Sigmoid colon (tissue), 7 donors: ENCODE measurements at places on chromosomes 2 and 18. TPM values are rescaled to one million over a fixed set of nuclear protein-coding genes. Genes with fewer than 3 reads are reported as not detected.

- no peak overlapping the region for H3K4me3 ChIP-seq
- DNase-seq: no peak
- H3K27me3 ChIP-seq: no peaks in the 10 kb centered on the region
- H3K4me1 ChIP-seq: no peaks in the 10 kb centered on the region
- H3K36me3 ChIP-seq: no peaks in the 10 kb centered on the region
- H3K27ac ChIP-seq: no peak overlapping the region
Observed at GRCh38 chr2:35783723-35784122, 571.9 kb upstream of the CRIM1 start.

The ZNF396 gene
- 2.5 TPM for total RNA-seq

GRCh38 chr2:169002161-169002738 lies 28.9 kb downstream of the ABCB11 start:
- no peak overlapping the region for H3K27ac ChIP-seq
- H3K36me3 ChIP-seq: no peaks in the 10 kb centered on the region
- H3K4me3 ChIP-seq: no peak overlapping the region
- no peaks in the 10 kb centered on the region for H3K27me3 ChIP-seq
- H3K4me1 ChIP-seq: peaks cover 20% of the 10 kb centered on the region

DNA sequence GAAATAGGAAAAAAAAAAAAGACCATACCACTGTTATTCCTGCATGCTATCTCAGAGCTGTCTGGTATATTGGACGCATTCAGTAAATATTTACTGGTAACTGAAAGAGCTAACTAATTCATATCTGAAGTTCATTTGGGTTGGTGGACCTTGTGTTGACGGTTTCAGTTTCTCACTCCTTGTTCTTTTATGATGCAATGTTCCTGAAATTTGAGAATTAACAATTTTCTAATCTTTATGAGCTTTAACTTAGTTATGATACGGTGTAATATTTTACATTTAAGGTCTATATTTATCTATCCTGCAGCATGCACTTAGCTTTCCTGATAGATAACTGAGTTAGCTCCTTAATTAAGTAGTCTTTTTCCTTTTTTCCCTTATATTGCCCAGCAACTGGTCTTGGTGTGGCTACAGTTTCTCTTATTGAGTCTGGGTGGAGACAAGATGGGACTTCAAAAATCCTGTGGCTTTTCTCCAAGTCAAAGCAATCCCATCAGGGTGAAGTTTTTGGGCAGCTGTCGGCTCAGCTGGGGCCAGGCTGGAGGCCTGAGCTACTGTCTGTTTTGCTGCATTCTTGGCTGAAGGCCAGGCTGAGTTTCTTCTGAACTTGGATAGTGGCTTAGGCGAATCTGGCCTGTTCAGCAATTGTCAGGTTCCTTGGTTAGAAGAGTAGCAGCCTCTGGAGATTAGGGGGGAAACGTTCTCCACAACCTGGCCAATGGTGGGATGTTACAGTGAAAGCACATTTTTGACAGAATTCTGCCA lies 78.4 kb upstream of the MEX3C start:
- H3K36me3 ChIP-seq: no peaks in the 10 kb centered on the region
- no peak for DNase-seq
- H3K27me3 ChIP-seq: no peaks in the 10 kb centered on the region
- no peak overlapping the region for H3K27ac ChIP-seq

- peaks cover 10% of the 10 kb centered on the region for H3K4me1 ChIP-seq
- H3K27me3 ChIP-seq: peaks cover 22% of the 10 kb centered on the region
- DNase-seq: peak; percentile 74
- H3K36me3 ChIP-seq: no peaks in the 10 kb centered on the region
Observed at GRCh38 chr2:191245869-191246531, 796 bp downstream of the MYO1B start.

DNA sequence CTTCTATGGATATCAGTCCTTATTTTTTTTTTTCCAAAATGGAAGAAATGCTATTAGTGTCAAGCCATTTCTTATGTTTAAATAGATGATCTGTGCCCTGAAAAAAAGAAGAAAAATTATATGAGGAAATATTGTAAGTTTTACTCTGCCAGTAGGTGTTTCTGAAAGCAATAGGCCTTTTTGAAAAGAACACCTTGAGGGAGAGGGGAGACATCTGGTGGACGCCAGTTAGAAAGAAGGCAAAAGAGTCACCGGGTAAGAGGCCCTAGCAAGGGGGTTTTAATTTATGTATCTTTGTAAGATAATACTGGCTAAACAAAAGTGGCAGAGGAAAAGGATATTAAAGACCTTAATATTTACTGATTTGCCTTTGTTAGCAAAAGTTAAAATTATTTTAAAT lies 56.1 kb downstream of the DYNAP start:
- H3K4me1 ChIP-seq: no peaks in the 10 kb centered on the region
- no peak overlapping the region for H3K4me3 ChIP-seq
- DNase-seq: no peak
- no peaks in the 10 kb centered on the region for H3K36me3 ChIP-seq

DNA sequence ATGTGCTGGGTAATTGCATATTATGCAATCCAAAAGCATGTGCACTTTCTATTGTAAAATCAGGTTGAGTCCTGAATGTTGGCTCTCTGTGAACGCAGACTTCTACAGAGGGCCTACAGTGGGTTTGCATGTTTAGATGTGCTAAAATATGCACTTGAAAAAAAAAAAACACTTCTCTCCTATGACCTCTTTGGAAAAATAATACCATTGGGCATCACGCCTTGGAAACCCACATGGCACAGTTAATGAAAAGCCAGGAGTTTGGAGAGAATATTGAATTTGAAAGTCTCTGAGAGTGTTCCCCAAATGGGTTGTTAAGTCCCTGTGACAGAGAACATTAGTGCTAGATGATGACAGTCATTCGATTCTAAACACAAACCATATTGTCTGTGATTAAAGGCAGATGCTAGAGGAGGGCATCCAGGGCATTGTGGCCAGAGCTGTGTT lies 710.4 kb upstream of the PIK3C3 start:
- H3K27ac ChIP-seq: no peak overlapping the region
- no peaks in the 10 kb centered on the region for H3K36me3 ChIP-seq
- DNase-seq: no peak
- no peaks in the 10 kb centered on the region for H3K4me1 ChIP-seq
- H3K27me3 ChIP-seq: no peaks in the 10 kb centered on the region
- no peak overlapping the region for H3K4me3 ChIP-seq

DNA sequence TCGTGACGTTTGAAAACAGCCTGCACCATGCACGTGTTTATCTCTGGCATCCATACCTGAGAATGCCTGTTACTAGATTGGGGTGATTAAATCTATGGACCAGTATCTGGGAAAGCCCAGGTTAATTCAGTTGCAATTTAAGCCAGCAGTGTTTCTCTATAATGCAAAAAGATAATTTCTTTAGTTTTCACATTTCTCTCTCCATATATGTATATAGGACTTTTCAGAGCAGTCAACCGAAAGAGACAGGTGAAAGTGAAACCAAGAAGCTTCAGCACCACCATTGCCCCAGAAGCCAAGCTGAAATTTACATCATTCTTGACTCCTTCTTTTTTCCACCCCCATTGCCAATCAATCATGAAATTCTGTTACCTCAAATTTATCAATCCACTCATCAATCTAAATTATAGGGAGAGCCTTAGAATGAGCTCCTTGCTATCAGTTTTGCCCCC lies 2.7 kb upstream of the LRP2 start:
- peaks cover 42% of the 10 kb centered on the region for H3K4me1 ChIP-seq
- no peak for DNase-seq
- H3K36me3 ChIP-seq: no peaks in the 10 kb centered on the region
- H3K27ac ChIP-seq: no peak overlapping the region
- peaks cover 10% of the 10 kb centered on the region for H3K27me3 ChIP-seq
- peak overlapping the region; percentile 26 for H3K4me3 ChIP-seq

The LAMA1 gene
- total RNA-seq: 0.66 TPM

DNA sequence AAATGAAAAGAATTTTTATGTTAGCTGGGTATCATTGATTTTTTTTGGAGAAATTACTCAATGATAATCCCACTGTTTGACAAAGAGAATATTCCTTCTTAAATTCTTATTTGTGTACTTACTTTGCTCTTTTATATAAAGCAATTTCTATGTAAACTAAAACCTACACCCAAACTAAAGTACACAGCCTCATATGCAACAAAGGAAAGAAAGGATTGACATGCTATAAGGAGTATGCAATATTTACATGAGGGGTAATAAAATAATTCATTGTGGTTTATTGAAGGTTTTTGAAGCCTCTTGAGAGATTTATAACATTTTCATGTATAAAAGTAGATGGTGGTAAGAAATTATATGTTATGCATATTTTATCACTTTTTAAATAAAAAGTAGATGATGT lies 368.5 kb downstream of the CDH7 start:
- no peak overlapping the region for H3K27ac ChIP-seq
- no peaks in the 10 kb centered on the region for H3K27me3 ChIP-seq
- DNase-seq: no peak
- H3K36me3 ChIP-seq: no peaks in the 10 kb centered on the region

DNA sequence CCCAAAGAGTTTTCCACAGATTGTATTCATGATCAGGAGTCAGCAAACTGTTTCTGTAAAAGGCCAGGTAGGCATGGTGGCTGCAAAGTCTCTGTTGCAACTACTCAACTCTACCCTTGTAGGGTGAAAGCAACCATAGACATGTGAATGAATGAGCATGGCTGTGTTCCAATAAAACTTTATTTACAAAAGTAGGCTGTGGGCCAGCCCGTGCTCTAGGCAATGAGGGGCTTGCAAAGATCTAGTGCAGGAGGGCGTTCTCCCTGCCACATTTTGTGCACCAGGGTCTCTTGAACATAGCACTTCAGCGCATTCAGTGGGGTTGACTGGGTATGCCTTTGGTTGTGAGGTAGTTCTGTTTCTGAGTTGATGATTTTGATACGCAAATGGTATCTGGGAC lies 85.8 kb downstream of the ST6GAL2 start:
- DNase-seq: no peak
- H3K36me3 ChIP-seq: no peaks in the 10 kb centered on the region
- no peak overlapping the region for H3K27ac ChIP-seq
- no peaks in the 10 kb centered on the region for H3K4me1 ChIP-seq
- H3K4me3 ChIP-seq: no peak overlapping the region

The SLC16A14 gene
- 0.71 TPM for total RNA-seq

- H3K4me3 ChIP-seq: no peak overlapping the region
- no peaks in the 10 kb centered on the region for H3K27me3 ChIP-seq
- H3K36me3 ChIP-seq: no peaks in the 10 kb centered on the region
- no peak for DNase-seq
Observed at GRCh38 chr2:142179686-142180085, 48.9 kb upstream of the LRP1B start.

The IL1R1 gene
- total RNA-seq: 41.0 TPM

- no peak overlapping the region for H3K27ac ChIP-seq
- no peak overlapping the region for H3K4me3 ChIP-seq
- no peaks in the 10 kb centered on the region for H3K36me3 ChIP-seq
- H3K4me1 ChIP-seq: no peaks in the 10 kb centered on the region
- H3K27me3 ChIP-seq: no peaks in the 10 kb centered on the region
Observed at GRCh38 chr2:180692322-180692721, 288.1 kb upstream of the UBE2E3 start.

- no peaks in the 10 kb centered on the region for H3K4me1 ChIP-seq
- no peaks in the 10 kb centered on the region for H3K36me3 ChIP-seq
- peak; percentile 72 for DNase-seq
- H3K27ac ChIP-seq: no peak overlapping the region
Observed at GRCh38 chr2:111698743-111699554, 185.0 kb downstream of the ANAPC1 start.

GRCh38 chr2:72220170-72220569 lies 72.5 kb upstream of the CYP26B1 start:
- no peak overlapping the region for H3K4me3 ChIP-seq
- H3K4me1 ChIP-seq: no peaks in the 10 kb centered on the region
- no peak overlapping the region for H3K27ac ChIP-seq

- no peak overlapping the region for H3K27ac ChIP-seq
- H3K4me3 ChIP-seq: no peak overlapping the region
- H3K4me1 ChIP-seq: no peaks in the 10 kb centered on the region
- DNase-seq: no peak
- no peaks in the 10 kb centered on the region for H3K27me3 ChIP-seq
Observed at GRCh38 chr18:63410792-63411191, 11.5 kb downstream of the VPS4B start.

The PDE11A gene
- 2.6 TPM for total RNA-seq

DNA sequence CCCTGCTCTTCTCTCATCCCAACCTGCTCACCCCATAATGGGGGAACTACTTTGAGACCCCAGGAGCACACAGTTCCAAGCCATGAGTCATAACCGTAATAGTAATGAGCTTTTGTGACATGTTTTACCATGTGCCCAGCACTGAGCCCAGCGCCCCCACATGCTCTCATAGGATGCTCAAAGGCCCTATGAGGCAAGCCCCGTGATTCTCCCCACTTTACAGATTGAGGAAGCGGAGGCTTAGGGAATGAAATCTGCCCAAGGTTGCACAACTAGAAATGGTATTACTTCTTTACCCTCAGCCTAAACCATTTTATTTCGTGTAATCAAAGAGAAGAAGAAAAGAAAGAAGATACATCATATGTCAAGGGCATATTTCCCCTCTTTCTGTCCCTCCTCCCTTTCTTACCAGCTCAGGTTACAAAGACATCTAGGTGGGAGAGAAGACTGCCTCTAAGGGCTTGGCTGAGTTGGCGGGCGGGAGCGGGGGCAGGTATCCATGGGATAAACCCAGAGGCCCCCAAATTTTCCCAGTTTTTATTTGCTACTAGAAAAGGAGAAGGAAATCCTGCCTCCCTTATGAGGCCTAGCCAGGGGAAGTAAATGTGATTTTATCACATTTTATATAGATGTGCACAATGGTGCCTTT lies 24.2 kb downstream of the BCL11A start:
- H3K27ac ChIP-seq: peak overlapping the region; percentile 69
- H3K27me3 ChIP-seq: no peaks in the 10 kb centered on the region
- no peak overlapping the region for H3K4me3 ChIP-seq
- no peaks in the 10 kb centered on the region for H3K36me3 ChIP-seq
- H3K4me1 ChIP-seq: peaks cover 54% of the 10 kb centered on the region
- no peak for DNase-seq
